Left lung (tissue), 14 donors: ENCODE measurements at places on chromosomes 6 and 20. TPM values are rescaled to one million over a fixed set of nuclear protein-coding genes. Genes with fewer than 3 reads are reported as not detected.

SNAI1 gene
- 2.8 TPM for total RNA-seq

ARFGEF3 gene
- 16.9 TPM for total RNA-seq

MOG gene
- total RNA-seq, result not detected

SMLR1 gene
- total RNA-seq, result not detected

KCNQ5 gene
- total RNA-seq, result 2.3 TPM

RSPH4A gene
- total RNA-seq, result 5.1 TPM

SLC22A2 gene
- not detected for total RNA-seq

CDKN1A gene
- 240 TPM for total RNA-seq

SMOC2 gene
- 7.1 TPM for total RNA-seq

CLIC5 gene
- 179 TPM for total RNA-seq

AHCY gene
- total RNA-seq, result 89.1 TPM

GHRH gene
- total RNA-seq, result not detected

FAXC gene
- total RNA-seq, result 5.2 TPM

HLA-DQA1 gene
- 137 TPM for total RNA-seq

EBF4 gene
- total RNA-seq, result 11.9 TPM

NCOA7 gene
- total RNA-seq, result 52.8 TPM

MTG2 gene
- total RNA-seq, result 25.5 TPM

EPHA7 gene
- total RNA-seq, result 0.09 TPM

HAO1 gene
- total RNA-seq, result not detected

LCA5 gene
- total RNA-seq, result 5.1 TPM

WFDC10B gene
- 1.2 TPM for total RNA-seq

DTNBP1 gene
- total RNA-seq, result 18.5 TPM

MYLK4 gene
- total RNA-seq, result 1.2 TPM

TP53TG5 gene
- total RNA-seq, result 0.44 TPM

FNDC11 gene
- 0.60 TPM for total RNA-seq

CABLES2 gene
- 4.1 TPM for total RNA-seq

RIPPLY2 gene
- total RNA-seq, result not detected

GPLD1 gene
- total RNA-seq, result 1.7 TPM

EDN1 gene
- 23.2 TPM for total RNA-seq

ZSWIM1 gene
- total RNA-seq, result 10.2 TPM

DEFB114 gene
- total RNA-seq, result not detected

CAP2 gene
- 10.6 TPM for total RNA-seq

SCRT2 gene
- not detected for total RNA-seq

CDYL gene
- total RNA-seq, result 29.5 TPM

GSTA1 gene
- total RNA-seq, result 3.8 TPM

CNKSR3 gene
- 10.5 TPM for total RNA-seq

PLN gene
- 13.3 TPM for total RNA-seq

NKX2-2 gene
- total RNA-seq, result not detected

HLA-G gene
- 17.7 TPM for total RNA-seq

CCN6 gene
- total RNA-seq, result not detected

TREML2 gene
- total RNA-seq, result 3.2 TPM

HINT3 gene
- 23.8 TPM for total RNA-seq
